ENCODE measurements at places on chromosomes 1 and 21. TPM values are rescaled to one million over a fixed set of nuclear protein-coding genes. Genes with fewer than 3 reads are reported as not detected.

- peak overlapping the region; percentile 44 for H3K4me3 ChIP-seq
- no peaks in the 10 kb centered on the region for H3K27me3 ChIP-seq
- no peaks in the 10 kb centered on the region for H3K4me1 ChIP-seq
- DNase-seq, result no peak
Measured at GRCh38 chr1:146051452-146051851, 29.9 kb upstream of the HJV start.

DNA sequence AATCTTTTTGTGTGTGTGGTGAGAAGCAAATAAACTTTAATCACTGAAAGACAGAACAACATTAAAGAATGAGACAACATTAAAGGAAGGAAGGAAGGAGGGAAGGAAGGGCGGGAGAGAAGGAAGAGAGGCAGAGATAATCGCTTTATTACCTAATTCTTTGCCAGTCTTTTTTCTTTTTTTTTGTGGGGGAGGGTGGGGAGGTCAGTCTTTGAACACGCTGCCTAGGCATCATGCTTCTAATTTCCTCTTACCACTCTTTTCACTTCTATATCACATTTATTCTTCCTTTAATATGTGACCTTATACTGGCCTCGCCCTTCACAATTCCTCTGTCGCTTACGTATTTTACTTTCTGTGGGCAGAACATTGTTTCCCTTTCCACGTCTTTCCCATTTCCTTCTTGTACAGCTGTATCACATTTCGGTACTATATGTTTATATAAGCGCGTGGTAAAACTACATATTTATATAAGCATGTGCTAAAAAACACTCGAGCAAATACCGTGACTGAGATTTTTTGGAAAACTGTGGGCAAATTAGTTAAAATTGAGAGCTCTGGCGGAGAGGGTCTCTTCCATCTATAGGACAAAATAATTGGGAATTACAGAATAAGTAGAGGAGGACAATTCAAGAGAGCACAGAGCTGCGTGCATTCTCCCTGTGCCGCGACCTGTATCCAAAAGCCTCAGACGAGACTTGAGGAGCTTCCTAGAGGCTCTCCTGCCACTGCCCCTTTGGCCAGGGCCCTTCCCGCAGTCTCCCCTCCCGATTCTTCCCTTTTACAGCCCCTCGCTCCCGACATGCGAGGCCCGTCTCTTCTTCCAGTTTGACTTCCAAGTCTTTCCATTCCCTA, 823 bp upstream of the PRKAA2 start:
- no peaks in the 10 kb centered on the region for H3K27me3 ChIP-seq
- peak overlapping the region; percentile 85 for H3K27ac ChIP-seq
- H3K4me1 ChIP-seq, result peaks cover 39% of the 10 kb centered on the region

- no peaks in the 10 kb centered on the region for H3K27me3 ChIP-seq
- H3K4me3 ChIP-seq, result no peak overlapping the region
- no peaks in the 10 kb centered on the region for H3K4me1 ChIP-seq
- no peak for DNase-seq
- no peak overlapping the region for H3K27ac ChIP-seq
Measured at GRCh38 chr1:118143831-118144230, 41.2 kb downstream of the SPAG17 start.

- H3K4me1 ChIP-seq, result no peaks in the 10 kb centered on the region
- H3K36me3 ChIP-seq, result no peaks in the 10 kb centered on the region
- DNase-seq, result peak; percentile 25
- no peak overlapping the region for H3K4me3 ChIP-seq
Measured at GRCh38 chr1:159067699-159068621, 8.6 kb downstream of the AIM2 start.

GRCh38 chr1:193562121-193562520, 375.7 kb upstream of the B3GALT2 start:
- no peaks in the 10 kb centered on the region for H3K36me3 ChIP-seq
- no peak overlapping the region for H3K27ac ChIP-seq
- DNase-seq, result no peak
- H3K4me3 ChIP-seq, result no peak overlapping the region
- no peaks in the 10 kb centered on the region for H3K4me1 ChIP-seq
- no peaks in the 10 kb centered on the region for H3K27me3 ChIP-seq

- H3K4me3 ChIP-seq, result no peak overlapping the region
- no peak for DNase-seq
- H3K27ac ChIP-seq, result no peak overlapping the region
- H3K36me3 ChIP-seq, result no peaks in the 10 kb centered on the region
- H3K4me1 ChIP-seq, result no peaks in the 10 kb centered on the region
Measured at GRCh38 chr1:24888971-24889676, 41.0 kb downstream of the RUNX3 start.

The KRTAP7-1 gene
- total RNA-seq, result not detected
